ENCODE measurements at places on chromosomes 4 and X.

- DNase-seq, result no peak
Measured at GRCh38 chrX:136626237-136626636, 21.7 kb upstream of the CD40LG start.

- DNase-seq, result no peak
Measured at GRCh38 chrX:118503260-118504041, 7.8 kb downstream of the DOCK11 start.

DNA sequence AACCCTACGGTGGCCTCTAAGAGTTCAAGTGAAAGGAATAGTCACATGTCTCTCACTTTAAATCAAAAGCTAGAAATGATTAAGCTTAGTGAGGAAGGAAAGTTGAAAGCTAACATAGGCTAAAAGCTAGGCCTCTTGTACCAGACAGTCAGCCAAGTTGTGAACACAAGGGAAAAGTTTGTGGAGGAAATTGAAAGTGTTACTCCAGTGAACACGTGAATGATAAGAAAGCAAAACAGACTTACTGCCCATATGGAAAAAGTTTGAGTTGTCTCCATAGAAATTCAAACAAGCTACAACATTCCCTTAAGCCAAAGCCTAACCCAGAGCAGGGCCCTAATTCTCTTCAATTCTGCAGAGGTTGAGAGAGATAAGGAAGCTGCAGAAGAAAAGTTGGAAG lies 51.5 kb upstream of the RAB9B start:
- DNase-seq, result no peak

GRCh38 chr4:42420140-42420539 lies 22.9 kb downstream of the SHISA3 start:
- DNase-seq, result no peak

GRCh38 chr4:179664430-179665027 lies 2222.3 kb upstream of the AGA start:
- no peak for DNase-seq

DNA sequence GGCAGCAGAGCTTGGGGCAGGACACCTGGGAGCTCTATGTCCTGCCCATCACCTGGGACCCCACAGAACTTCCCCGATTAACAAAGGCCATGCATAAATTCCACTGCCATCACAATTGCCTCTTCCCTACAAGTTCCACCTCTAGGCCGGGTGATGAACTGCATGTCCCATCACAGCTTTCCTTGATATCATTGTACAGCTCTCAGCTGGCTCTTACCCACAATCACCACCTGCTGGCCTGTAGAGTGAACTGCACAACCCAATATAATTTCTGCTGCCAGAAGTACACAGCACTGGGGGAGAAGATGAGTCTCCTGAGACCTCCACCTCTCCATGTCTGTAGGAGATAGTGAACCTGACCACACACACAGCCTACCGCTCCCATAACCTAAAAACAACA lies 285.0 kb upstream of the AADAT start:
- no peak for DNase-seq

- no peak for DNase-seq
Measured at GRCh38 chr4:108361446-108361820, 192.7 kb upstream of the LEF1 start.

GRCh38 chr4:107248571-107248970 lies 212.5 kb upstream of the DKK2 start:
- no peak for DNase-seq

- no peak for DNase-seq
Measured at GRCh38 chrX:48492293-48492910, 16.4 kb upstream of the PORCN start.

DNA sequence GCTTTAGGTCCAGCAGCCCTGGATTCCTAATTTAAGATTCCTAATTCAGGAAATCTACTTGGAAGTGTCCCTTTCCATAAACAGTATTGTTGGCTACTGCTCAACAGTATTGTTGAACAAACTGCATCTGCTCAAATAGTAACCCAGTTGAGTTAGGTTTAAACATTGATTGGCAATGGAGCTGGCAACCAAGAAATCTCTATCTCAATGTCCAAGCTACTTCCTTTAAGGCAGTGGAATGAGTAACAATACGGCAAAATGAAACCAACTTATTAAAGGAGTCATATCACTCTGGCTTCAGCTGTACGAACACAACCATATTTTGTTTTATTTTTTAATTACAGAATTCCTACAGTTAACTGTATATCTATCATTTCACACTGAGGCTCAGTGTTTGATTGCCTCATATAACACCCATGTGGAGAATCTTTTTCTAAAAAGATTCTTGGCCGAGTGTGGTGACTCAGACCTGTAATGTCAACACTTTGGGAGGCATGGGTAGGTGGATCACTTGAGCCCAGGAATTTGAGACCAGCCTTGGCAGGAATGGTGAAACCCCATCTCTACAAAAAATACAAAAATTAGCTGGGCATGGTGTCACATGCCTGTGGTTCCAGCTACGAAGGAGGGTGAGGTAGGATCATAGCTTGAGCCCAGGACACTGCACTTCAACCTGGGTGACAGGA lies 71.7 kb upstream of the IL13RA1 start:
- DNase-seq, result no peak

GRCh38 chrX:37746218-37746941 lies 33.5 kb upstream of the CYBB start:
- DNase-seq, result peak; percentile 0

- no peak for DNase-seq
Measured at GRCh38 chrX:123771449-123772064, 38.7 kb upstream of the THOC2 start.

DNA sequence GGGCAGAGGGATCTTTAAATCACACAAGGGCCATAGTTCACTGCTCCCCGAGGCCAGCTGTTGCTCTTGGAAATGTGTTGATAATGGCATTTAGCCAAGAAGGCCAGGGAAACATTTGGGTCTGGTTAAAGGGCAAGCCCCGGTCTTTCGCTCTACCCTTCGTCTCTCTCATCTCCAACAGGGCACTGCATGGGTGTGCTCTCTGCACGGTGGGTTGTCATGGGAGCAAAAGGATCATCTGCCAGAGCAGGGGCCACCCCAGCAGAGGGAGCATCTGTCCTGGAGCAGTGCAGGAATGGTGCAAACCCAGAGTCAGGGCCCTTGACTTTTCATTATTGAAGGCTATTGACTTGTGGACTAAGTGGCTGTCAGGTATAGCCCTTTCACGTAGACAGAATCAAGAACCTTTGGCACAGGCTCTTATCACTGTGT lies 22.7 kb upstream of the PGRMC2 start:
- DNase-seq, result no peak

GRCh38 chr4:150784305-150784704 lies 202.4 kb downstream of the MAB21L2 start:
- DNase-seq, result no peak

GRCh38 chrX:635428-636090 lies 5.0 kb downstream of the SHOX start:
- no peak for DNase-seq

DNA sequence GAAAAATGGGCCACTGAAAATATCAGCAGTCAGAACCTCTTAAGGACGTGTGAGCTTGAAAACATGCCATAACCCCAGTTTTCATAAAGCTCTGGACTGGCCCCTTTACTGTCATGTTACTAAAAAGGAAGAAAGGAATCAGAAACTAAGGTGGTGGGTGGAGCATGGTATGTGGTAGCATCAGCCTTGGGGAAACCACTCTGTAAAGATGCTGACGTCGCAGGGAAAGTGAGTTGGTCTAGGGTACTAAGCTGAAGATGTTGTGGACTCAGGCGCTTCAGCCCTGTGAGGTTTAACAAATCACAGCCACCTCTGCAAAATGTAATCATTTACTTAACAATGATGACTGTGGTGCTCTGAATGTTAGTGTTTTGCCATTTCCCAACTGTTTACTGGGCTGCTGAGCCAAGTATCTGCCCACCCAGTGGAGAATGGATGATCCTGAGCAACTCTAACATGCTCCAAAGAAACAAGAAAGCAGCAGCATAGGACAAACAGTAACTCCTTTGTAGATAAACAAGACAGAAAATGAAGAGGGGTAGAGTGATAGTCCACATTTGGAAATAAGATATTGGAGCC lies 33.4 kb downstream of the C4orf54 start:
- DNase-seq, result no peak

GRCh38 chr4:44996276-44996845 lies 270.0 kb upstream of the GNPDA2 start:
- no peak for DNase-seq

- DNase-seq, result no peak
Measured at GRCh38 chrX:130385520-130385919, at the start of gene GPR119. Gene GPR119 (minus strand): TSS chrX:130385674. CDS start chrX:130385447, 227 bp downstream.

GRCh38 chrX:15998350-15998749 lies 125.0 kb upstream of the GRPR start:
- no peak for DNase-seq

DNA sequence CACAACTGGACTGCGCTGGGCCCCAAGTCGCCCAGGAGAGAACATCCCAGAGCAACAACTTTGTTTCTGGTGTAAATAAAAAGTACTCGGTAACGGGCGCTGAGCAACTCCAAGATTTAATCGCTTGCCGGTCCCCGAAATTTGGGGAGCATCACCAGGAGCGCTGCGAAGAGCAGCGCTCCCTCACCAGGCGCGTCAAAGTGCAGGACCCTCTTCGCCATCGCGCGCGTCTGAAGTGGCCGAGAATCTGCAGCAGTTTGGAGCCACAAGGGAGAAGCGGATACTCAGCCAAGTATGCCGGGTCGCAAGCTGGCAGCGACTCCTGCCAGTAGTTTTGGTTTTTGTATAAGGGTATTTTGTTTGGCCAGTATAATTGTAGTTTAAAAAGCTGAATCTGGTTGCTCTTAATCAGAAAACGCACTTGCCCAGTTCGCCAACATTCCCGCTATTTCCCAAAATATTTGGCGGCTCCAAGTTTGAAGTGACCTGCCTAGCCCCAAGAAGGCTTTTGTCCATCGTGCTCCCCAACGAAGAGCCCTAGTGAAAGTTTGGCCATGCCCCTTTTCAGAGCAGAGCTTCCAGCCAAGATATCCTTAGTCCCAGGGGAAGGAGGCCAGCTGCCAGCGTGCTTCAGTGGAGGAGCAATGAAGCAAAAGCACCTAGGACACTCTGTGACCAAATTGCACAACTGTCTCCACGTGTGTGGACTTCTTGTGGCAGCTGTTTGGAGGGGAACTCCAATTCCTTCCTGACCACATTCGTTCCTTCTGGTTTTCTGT lies 557 bp upstream of the KDR start:
- no peak for DNase-seq

DNA sequence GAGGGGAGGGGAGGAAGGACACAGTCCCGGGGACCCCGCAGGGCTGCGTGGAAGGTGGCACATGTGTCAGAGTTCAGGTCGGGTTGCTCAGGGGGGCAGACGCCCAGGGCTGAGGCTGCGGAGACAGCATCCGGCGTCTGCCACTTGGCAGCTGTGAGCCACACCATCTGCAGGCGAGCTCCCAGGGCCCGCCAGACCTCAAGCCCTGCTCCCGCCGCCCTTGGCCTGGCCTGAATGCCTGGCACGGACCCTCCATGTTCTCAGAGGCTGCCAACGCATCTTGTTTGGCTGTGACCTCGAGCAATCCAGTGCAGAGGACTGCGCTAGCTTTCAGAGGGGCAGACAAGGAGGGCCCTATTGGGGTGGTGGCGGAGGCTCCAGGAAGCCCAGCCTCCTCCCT lies 5.1 kb downstream of the BGN start:
- no peak for DNase-seq

- DNase-seq, result no peak
Measured at GRCh38 chr4:172578712-172579111, 589.9 kb upstream of the GALNT7 start.

- DNase-seq, result no peak
Measured at GRCh38 chr4:147136310-147136709, 190.6 kb upstream of the TTC29 start.

DNA sequence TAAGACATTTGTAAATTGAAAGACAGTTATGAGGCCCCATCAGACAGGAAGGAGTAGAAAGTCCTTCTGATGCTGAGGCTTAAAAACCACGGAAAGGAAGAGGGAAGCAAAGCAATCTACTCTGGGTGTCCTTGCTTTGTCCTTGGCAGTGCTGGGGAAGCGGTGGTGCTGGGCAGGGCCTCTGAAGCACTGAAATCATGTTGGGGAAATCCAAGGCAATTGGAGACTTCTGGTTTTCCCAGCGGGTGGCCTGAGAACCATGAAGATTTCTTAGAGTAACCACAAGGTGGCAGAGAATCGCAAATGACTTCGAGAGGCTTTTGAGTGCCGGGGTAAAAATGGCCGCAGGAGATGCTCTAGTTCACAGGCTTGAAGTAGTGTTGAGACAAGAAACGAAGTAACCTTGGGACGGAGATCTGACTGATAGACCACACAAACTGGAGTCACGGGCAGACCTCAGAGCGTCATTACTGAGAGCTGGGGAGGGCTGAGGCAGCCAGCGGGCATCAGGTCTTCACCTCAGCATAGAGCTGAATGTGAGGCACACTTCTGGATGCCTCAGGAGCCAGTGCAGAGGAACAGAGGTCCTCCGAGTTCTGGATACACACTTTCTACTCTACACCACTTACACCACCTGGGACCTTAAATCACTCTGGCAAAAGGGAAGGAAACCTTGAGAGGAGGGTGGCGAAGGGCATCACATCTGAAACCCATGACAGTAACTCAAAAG lies 130.7 kb upstream of the GPRIN3 start:
- DNase-seq, result no peak

DNA sequence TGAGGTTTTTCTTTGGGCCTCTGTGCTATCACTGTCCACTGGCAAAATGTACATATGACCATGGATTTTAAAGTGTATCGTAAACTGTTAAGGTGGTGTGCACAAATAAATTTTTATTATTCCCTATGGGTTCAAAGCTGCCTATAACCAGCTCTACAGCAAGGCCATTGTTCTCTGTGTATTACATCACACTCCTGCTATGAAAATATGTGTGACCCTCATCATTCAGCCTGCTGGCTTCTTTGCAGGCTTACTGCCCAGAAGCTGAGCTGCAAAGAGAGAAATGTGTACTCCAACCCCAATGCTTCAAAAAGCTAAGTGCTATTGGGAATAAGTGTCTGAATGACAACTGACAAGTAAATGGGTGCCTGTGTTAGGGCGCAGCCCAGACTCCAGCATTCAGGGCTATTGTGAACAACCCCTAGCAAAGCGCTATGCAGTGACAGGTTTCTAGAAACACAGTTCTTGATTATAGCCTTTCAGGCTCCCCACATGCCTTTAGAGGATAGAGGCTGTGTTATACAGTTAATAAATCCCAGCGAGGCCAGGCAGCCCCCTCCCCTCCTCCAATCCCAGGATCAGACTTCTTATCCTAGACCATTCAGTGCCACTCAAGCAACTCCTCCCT lies 220.4 kb upstream of the RADX start:
- no peak for DNase-seq

DNA sequence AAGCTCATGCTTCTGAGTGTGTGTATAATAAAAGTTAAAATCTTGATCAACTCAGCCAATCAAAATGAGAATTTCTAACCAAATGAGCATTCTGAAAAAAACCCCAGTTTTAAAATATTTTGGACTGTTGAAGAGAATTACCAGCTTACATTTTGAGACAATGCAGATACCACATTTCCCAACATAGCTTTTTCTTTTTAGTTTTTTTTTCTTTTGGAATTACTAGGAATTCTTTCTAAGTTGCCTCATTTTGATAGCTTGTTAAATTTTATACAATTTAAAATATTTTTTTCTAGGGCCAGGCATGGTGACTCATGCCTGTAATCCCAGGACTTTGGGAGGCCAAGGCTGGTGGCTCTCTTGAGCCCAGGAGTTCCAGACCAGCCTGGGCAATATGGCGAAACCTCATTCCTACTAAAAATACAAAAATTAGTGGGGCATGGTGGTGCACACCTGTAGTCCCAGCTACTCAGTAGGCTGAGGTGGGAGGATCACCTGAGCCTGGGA lies 2.2 kb downstream of the RP2 start:
- DNase-seq, result no peak

- no peak for DNase-seq
Measured at GRCh38 chrX:75106772-75107171, 49.3 kb downstream of the ABCB7 start.

All from activated CD4-positive, CD25-positive, alpha-beta regulatory T cell (primary cell).